ENCODE measurements at places on chromosomes 16 and 17.
A peak's percentile ranks its signal among the peaks of the same experiment; 100 is the strongest.

- no peak for DNase-seq
Measured at GRCh38 chr17:59381716-59382570, 50.5 kb downstream of the YPEL2 start.

DNA sequence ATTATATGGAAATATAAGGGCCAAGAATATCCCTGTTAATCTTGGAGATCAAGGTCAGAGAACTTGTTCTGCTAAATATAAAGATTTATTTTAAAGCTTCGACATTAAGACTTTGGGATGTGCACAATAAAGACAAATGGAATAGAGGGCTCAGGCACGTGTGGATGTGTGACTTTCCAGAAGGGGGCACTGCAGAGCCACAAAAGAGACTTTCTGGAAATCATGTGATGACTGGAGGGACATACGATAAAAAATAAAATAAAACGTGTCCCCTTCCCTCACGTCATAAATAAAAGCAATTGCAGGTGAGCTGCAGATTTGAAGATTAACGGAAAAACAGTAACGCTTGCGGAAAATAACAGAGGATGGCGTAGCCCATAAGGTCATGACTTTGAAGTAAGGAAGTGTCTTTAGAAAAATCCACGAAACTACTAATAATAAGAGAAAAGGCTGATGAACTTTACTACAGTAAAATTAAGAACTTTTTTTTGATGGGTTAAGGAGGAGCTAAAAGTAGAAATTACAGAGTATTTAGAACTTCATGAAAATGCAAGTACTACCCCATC, 9.4 kb upstream of the ENGASE start:
- DNase-seq, result peak; percentile 32

DNA sequence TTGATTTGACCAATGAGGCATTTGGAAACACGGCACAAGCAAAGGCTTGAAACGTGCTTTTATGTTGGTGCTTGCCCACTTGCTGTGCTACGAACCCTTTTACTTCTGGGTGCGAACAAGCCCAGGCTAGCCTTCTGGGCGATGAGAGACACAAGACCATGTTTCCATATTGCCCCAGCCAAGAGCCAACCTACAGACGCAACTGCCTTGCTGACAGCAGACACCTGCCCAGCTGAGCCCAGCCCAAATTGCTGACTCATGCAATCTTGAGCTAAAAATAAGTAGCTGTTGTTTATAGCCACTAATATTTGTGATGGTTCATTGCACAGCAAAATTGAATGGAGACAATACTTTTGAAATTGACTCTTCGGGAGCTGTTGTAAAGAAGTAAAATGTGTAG, 464.5 kb downstream of the WWOX start:
- DNase-seq, result no peak

- DNase-seq, result no peak
Measured at GRCh38 chr17:83161298-83162034, 82.1 kb downstream of the METRNL start.

GRCh38 chr17:33387406-33387805, 94.3 kb upstream of the ASIC2 start:
- DNase-seq, result no peak

DNA sequence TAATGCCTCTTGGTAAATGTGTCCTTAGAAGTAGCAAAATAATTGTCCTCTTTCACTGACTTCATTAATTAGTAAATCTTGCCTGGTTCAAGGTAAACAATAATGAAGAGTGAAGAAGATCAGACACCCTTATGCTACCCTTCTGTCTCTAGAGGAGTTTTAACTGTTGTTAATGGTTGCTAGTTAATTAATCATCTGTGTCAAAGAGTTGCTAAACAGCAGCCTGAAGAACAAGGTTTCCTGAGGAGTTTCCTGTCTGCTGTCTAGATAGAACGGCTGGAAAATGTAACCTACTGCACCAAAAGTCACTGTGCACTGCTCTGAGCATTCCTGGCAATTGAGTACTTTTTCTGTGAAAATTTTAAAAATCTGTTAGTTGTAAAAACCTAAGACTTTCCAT, 131.3 kb downstream of the NLK start:
- no peak for DNase-seq

DNA sequence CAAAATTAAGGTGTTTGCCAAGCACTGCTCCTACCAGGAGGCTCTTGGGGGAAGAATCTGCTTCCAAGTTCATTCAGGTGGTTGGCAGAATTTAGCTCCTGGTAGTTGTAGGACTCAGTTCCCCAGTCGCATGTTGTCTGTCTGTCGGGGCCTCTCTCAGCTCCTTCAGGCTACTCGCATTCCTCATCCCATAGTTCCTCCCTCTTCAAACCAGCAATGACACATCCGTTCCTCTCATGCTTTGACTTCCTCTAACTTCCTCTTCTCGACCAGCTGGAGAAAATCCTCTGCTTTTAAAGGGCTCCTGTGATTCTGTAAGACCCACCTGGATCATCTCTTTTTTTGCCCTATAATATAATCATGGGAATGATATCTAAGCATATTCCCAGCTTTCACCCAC, 108.1 kb downstream of the PMP22 start:
- DNase-seq, result no peak

DNA sequence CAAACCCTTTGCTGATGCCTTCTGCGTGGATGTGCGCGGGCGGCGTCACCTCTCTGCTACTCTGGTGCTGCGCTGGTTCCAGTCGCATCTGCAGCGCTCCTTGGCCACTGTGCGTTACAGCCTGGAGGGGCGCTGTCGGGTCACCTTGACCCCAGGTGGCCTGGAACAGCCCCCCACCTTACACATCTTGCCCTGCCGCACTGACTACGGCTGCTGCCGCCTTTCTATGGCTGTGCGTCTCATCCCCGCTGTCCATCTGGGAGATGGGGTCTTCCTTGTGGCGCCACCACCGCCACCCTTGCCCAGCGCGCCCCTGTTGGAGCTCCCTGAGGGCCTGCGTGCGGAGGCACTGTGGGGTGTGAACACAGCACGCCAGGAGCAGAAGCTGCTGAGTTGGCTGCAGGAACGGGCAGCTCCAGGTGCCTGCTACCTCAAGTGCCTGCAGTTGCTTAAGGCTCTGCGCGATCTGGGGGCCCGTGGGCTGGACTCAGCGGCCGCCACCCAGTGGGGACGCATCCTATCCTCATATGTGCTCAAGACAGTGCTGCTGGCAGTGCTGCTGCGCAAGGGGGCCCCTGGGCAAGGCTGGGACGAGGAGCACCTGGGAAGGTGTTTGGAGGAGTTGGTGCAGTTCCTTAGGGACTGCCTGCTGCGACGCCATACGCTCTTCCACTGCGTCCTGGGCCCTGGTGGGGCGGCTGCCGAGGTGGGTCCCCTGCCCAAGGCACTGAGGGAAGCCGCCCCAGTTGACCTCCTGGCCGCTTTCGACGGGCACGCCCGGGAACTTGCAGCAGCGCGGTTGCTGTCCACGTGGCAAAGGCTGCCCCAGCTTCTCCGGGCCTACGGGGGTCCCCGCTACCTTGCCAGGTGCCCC, 1.6 kb downstream of the ITPRIPL2 start:
- no peak for DNase-seq

- DNase-seq, result no peak
Measured at GRCh38 chr17:7889166-7889955, 772 bp downstream of the CHD3 start.
